ENCODE measurements at places on chromosomes 6 and 20.

GRCh38 chr6:53369876-53370515, 21.2 kb upstream of the ELOVL5 start:
- no peak for DNase-seq

DNA sequence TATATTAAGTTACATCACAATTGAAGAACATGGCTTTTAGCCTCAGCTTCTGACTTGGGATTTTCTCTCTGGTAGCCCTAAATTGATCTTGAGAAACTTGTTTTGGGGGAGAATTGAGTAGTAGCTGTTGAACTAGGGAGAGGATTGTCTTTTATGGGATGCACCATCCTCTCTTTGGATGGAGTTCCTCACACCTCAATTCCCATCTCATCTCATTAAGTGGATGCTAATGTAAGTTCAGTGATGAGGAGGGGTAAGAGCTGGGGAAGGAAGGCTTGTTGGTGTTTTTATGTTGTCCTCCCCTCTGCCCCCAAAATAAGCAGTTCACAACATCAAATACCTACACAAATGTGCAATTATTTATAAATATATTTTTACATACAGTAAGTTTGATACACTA, 4.0 kb downstream of the GJA1 start:
- DNase-seq, result no peak

DNA sequence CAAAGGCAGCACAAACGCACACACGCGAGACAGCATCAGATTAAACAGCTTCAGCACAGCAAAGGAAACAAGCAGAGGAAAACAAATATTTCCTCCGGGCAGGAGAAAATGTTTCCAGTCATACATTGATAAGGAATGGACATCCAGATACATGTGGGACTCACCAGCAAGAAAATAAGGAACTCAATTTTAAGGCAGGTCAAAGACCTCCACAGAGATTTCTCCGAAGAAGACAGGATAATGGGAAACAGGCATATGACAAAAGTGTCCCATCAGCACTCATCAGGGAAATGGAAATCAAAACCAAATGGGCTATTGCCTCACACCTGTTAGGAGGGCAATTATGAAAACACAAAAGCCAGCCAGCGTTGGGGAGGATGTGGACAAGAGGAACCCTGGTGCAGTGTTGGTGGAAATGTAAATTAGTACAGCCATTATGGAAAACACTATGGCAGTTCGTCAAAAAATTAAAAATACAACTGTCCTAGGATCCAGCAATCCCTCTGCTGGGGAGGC, 9.7 kb upstream of the SLCO4A1 start:
- no peak for DNase-seq

DNA sequence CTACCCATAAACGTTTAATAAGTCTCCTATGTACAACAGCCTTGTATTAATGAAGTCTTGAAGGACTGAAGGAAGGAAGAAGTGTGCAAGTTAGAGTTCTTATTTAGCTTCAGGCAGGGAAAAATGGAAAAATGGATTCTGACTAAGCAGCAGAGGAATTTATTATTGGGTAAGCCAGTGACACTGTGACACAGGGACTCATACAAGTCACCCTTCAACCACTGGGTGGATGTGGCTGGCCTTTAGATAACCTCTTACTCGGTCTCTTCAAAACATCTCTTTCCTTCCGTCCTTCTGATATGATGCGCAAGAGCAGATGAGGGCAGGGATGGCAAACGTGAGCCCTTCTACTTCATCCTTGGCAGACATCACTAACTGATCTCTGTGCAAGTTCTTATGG, 145.6 kb downstream of the DHX35 start:
- no peak for DNase-seq

Measured in stimulated activated CD8-positive, alpha-beta memory T cell treated with anti-CD3 and anti-CD28 coated beads, Interleukin-7, amount 100 ng/mL, for 48 hours (primary cell).